ENCODE measurements at places on chromosomes 5 and 9.

- no peak for DNase-seq
These were observed 1491.8 kb upstream of the NUDT12 start for GRCh38 chr5:105054406-105054805.

GRCh38 chr9:128144239-128145181 is 4.7 kb upstream of the LCN2 start:
- no peak for DNase-seq

DNA sequence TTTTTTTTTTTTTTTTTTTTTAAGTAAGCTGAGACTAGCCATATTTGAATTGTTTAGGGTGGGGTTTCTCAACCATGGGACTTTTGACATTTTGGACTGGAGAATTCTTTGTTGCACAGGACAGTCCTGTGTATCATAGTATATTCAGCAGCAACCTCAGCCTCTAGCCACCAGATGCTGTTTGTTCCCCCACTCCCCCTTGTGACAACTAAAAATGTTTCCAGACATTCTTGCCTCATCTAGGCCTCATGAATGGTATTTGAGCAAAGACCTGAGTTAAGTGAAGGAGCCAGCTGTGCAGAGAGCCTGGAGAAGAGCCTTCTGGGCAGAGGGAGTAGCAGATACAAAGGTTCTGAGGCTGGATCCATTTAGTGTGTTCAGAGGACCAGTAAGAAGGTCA is 155.9 kb downstream of the SGCD start:
- no peak for DNase-seq

DNA sequence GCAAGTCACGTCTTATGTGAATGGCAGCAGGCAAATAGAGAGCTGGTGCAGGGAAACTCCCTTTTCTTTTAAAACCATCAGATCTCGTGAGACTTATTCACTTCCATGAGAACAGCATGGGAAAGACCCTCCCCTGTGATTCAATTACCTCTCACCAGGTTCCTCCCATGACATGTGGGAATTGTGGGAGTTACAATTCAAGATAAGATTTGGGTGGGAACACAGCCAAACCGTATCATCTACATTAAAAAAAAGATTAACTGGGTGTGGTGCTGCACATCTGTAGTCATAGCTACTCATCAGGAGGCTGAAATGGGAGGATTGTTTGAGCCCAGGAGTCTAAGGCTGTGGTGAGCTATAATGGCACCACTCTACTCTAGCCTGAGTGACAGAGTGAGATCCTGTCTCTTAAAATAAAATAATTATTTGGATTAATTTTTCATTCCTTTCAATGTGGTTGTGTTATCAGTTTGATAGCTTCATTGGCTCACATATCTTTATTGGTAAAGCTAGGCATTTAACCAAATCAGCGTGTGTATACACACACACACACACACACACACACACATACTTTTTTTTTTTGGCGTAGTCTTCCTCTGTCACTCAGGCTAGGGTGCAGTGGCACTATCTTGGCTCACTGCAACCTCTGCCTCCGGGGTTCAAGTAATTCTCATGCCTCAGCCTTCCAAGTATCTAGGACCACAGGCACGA is 21.8 kb downstream of the DENND4C start:
- peak; percentile 65 for DNase-seq

DNA sequence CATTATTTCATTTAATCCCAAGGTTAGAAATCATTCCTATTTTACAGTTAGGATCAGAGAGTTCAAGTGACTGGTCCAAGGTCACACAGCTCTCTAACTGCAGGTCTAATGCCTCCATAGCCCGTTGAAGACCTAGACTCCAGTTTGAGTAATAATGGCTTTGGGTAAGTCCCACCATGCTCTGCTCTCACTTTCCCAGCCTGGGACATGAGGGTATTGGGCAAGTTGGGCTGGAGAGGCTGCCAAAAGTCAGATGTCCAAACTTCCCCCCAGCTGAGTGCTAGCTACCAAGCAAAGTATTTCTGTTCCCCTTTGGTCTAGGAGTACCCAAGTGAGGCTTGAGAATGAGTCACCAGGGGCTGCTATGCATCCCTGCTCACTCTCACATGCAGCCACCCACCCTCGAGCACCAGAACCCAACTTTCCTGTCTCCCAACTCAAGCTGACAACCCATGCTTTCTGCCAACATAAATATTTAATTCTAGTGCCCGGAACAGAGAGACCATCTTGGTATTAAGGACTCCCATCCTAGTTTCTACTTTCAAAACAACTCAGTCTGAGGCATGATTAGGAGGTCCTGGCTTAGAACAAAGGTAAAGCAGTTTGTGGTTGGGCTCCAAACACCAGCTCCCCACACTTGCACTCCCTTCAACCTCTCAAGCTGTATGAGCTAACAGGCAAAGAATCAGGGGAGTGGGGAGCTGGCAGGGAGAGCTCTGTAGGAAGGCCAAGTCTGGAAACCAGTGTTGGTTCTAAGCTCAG is 236.5 kb upstream of the TRIM32 start:
- DNase-seq: no peak

DNA sequence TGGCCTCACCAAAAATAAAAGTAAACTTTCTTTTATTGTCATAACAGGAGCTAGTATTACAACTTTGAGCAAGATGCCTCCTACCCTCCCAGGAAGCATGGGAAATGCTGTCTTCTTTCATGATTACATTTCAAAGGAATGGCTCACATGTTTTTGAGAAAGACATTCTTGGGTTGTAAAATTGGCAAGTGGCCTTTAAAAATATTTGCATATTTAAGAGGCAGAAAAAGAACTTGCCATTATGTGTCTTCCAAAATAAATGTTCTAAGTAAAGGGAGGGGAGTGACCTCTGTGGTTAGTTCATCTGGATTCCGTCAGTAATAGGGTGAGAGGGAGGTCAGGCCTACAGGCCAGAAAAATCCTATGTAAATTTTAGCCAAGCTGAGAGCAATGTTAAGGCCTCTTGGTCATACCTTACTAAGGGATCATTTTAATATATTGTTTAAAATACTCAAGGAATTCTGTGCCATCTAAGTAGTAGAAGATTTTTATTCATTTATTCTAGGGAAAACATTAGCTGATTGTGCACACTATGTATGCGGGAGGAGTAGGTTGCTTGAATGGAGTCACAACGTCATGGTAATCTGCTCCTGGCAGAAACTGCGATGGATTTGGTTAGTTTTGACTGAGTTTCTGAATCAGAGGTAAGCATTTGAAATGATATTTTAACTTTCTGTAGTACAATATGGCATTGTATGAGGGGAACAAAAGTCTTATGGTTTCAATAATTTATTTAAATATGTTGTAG is 1485.7 kb upstream of the CDH9 start:
- DNase-seq: peak; percentile 14

DNA sequence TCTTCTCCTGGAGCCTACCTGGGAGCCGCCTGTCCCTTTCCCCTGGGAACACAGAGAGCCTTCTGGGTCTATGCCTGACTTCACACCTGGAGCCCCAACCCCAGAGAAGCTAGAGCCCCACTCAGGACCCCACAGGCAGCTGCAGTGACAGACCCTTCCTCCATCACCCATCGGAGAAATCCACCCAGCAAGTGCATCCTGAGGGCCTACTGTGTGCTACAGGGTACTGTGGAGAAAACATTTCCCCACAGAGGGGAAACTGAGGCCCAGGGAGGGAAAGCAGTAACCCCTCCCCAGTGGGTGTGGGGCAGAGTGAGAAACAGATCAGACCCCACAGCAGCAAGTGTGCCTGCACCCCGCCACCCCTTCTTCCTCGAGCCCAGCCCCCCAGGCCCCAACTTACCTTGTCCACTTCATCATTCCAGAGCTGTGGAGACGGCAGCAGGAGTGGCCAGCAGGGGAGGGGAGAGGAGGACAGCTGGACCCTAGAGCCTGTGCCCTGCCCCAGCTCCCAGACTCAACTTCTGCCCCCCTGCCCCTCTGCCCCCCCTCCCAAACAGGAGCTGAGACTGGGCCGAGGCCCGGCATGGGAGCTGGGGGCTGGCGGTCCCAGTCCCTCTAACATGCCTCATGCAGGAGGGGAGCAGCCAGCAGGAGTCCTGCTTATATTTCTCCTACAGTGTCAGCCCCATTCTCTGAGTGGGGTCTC is 17.7 kb downstream of the SH3GLB2 start:
- DNase-seq: no peak

- no peak for DNase-seq
These were observed 11.5 kb upstream of the CARD9 start for GRCh38 chr9:136385015-136385414.

DNA sequence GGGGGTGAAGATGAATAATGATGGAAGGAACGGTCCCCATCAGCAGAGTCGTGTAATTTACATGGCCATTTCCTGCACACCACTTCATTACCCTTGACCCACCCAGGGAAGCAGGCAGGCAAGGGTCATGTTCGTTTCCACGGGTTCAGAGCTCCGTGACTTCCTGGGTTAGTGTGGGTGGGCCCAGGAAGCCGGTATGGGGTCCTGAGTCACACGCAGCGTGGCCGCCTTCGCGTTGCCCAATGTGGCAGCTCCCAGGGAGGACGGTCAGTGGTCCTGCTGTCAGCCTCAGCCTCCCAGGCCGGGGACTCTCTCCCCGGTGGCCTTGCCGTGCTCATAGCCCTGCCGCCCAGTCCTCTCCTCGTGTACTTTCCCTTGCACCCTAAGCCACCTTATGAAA is 5.1 kb upstream of the TERT start:
- no peak for DNase-seq

DNA sequence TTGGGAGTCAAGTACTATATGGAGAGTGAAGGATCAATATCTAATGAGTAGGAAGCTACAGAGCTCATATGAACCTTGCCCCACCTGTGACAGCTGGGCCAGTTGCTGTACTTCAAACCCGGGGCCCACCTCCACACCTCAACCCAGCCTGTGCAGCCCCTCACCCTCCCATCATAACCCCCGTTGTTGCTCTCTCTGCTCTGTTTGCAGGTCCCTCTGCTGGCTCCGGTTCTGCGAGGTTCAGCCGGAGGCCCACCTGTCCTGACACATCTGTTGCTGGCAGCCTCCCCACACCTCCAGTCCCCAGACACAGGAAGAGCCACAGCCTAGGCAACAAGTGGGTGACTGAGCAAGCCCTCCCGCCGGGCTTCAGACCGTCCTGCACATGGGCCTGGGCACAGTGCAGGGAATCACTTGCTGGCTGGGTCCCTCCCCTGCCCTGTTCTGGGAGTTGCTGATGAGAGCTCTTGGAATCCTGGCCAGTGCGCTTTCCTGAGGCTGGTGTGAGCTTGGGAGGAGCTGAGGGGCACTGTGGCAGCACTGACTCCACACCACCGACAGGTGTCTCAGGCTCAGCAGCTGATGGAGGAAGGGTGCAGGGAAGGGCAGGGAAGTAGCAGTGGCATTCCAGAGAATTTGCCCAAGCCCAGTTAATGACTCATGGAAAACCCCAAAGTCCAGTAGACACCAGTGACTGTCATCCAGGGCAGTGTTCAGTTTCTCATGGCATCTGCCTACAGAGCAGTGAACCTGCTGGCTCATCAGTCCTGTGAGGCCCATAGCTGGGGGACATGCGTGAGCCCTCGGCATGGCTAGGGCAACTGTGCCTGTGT is 69.5 kb upstream of the GARNL3 start:
- no peak for DNase-seq

GRCh38 chr5:107543868-107544267 is 126.9 kb downstream of the EFNA5 start:
- DNase-seq: no peak

DNA sequence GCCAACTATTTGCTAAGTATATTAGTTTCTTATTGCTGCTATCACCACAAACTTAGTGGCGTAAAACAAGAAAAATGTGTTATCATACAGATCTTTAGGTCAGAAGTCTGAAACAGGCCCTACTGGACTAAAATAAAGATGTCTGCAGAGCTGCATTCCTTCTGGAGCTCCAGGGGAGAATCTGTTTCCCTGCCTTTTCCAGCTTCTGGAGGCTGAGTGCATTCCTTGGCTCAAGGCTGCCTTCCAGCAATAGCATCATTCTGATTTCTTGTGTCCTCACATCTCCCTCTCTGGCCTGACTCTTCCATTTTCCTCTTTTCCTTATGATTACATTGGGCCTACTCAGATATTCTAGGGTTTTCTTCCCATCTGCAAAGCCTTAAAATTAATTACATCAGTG is 15.9 kb downstream of the MAN2A1 start:
- DNase-seq: no peak

GRCh38 chr5:95892784-95893354 is 68.8 kb downstream of the ELL2 start:
- peak; percentile 57 for DNase-seq

DNA sequence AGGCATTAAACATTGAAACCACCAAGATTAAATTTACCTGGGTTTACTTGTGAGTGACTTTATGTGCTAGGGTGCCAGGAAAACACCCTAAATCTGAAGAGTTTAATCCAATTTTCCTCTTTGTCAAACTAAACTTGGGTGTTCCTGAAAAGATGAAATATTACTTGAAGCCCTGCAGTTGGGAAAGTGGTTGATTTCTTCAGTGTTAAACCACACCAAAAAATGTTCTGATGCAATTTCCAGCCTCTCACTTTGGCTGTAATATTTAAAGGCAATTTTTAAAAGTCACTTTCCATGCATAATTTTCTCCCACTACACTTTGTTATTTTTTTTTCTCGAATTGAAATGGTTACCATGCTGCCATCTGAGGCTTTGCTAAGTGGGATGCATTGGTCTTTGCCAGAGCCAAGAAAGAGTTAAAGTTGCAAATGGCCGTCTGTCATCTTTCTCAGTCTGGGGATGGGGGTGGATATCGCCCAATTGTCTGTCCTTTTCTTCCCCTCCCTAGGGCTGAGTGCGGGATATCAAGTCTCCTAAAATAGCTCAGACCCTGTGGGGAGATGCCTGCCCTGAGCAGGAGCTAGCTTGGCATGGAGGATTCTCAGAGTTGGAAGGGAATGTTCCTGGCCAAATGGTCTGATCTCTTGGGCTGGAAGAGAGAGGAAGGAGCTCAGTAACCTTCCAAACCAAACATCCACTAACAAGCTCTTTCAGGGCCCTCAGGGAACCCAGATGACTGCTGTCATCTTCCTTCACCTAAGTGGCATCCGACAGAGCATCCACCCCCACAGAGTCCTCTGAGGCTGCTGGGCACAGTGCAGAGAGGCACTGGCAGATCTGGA is 13.6 kb upstream of the SHB start:
- DNase-seq: no peak

DNA sequence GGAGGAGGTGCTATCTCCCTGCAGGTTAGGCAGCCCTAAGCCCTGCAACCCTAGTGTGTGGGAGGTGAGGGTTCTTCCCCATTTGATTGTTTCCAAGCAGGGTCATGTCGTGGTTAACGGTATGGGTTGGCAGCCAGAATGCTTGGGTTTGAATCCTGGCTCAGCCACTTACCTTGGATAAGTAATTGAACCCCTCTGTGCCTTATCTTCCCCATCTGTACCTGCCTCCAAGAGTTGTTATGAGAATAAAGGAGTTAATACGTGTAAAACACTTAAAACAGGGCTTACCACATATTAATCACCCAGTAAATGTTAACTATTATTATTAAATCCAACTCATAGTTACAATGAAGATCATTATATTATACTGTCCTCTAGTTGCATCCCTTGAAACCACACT is 52.2 kb upstream of the SPATA31E1 start:
- DNase-seq: no peak

- DNase-seq: peak; percentile 80
These were observed 227.0 kb upstream of the DAP start for GRCh38 chr5:10987925-10988504.
